Activated T-cell treated with anti-CD3 and anti-CD28 coated beads, Interleukin-2, amount 50 U/mL, for 72 hours (primary cell): ENCODE measurements at places on chromosomes 6 and 20. TPM values are rescaled to one million over a fixed set of nuclear protein-coding genes. Genes with fewer than 3 reads are reported as not detected.

DNA sequence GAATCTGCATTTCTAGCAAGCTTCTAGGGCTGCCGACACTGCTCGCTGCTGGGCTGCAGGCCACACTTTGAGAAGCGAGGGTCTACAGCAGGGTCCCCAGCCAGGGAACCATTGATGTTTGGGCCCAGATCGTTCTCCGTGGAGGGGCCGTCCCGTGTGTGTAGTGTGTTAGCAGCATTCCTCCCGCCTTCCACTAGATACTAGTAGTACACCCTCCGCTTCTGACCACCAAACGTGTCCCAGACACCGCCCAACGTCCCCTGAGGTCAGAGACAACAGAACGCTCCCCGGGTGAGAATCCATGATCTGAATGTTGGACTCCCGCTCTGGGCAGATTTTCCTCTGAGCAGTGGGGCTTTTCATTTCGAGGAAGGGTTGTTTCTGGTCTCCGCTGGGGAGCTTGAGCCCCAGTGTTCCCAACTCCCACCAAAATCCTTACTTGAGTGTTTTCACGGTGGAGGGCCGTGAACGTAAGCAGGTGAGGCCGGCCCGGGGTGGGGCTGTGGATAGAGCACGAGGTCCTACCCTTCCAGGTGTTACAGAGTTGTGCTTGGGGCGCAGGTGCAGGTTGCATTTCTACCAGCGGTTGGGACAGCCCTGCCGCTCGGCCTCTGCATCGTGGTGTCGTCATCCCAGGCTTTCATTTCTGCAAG, 124.6 kb downstream of the SYCP2 start:
- DNase-seq, result no peak

- DNase-seq, result no peak
Measured at GRCh38 chr6:82419859-82420258, 56.2 kb downstream of the TPBG start.

GRCh38 chr20:8798505-8798904, 270.4 kb upstream of the PLCB4 start:
- DNase-seq, result no peak

DNA sequence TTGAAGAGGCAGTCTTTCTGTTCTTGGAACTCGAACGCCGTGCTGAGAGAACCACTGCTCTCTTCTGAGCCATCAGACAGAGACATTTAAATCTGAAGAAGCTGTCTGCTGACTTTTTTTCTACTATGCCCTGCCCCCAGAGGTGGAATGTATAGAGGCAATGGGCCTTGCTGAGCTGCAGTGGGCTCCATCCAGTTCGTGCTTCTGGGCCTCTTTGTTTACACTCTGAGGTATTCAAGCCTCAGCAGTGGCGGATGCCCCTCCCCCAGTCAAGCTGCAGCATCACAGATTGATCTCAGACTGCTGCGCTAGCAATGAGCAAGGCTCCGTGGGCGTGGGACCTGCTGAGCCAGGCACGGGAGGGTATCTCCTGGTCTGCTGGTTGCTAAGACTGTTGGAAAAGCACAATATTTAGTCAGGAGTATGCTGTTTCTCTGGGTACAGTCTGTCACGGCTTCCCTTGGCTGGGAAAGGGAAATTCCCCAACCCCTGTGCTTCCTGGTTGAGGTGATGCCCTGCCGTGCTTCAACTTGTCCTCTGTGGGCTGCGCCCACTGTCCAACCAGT, 526.8 kb downstream of the CD109 start:
- DNase-seq, result no peak

- DNase-seq, result no peak
Measured at GRCh38 chr20:49580813-49581174, 12.9 kb upstream of the PTGIS start.

DNA sequence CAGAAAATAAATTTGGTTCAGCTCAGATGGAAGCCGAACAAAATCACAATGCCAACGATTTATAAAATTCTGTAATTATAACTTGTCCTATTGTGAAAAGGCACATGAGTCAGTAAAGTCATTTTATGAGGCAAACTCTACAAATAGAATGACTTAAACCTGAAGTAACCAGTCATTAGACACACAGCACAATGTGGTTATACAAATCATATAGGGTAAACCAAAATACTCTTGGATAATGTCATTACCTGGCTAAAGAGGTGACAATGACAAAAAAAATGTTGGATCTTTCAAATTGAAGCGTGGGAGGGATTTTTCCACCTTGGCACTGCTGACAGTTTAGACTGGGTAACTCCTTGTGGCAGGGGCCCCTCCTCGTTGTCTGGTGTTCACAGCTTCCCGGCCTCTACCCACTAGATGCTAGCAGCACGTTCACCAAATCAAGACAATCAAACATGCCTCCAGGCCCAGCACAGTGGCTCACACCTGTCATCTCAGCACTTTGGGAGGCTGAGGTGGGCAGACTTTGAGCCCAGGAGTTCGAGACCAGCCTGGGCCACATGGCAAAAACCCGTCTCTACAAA, 5.0 kb downstream of the ANKRD60 start:
- peak; percentile 52 for DNase-seq

DNA sequence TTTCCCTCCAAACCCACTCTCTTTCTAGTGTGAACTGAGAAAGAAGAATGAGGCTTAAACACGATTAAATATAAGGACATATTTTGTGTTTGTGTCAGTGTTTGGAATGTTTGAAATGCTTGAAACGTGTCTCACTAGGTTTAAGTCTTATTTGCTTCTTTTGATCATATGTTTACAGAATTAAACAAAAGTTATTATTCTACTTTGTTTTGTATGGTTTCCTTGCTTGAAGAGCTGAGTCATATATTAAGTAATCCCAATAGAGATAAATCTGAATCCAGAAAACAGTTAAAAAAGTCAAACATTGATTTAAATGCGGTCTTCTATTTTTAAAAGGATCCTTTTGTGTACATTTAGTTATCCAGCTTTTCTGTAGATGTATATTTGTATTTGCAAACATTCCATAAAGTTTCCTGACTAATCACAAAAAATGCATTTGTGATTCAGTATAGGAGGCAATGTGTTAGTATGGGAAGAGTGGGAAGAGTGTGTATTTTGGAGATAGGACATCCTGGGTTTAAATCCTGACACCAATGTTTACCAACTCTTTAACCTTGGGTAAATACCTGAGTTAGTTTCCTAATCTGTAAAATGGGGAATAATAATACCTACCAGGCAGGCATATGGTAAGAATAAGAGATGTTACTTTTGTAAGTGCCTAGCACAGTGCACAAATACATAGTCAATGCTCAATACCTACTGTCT, 72.9 kb downstream of the TSBP1 start:
- no peak for DNase-seq

GRCh38 chr6:44696099-44696498, 308.6 kb downstream of the CDC5L start:
- no peak for DNase-seq

DNA sequence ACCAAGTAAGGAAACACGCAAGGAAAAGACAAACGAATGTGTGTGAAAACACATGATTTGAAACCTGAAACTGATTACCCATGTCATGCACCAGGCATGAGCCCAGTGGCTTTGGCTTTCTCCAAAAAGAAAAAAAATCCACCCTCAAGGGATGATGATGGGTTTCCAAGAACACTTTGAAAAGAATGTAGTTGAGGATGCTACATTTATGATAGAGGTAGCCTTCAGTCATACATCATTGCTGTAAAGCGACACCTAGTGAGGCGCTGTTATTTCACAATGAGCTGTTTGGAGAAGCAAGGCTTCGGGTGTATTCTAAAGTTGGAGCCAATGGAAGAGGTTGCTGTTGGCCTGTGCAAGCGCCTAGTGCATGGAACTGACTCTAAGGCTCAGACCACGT, 124.9 kb downstream of the SCML4 start:
- DNase-seq, result no peak

GRCh38 chr6:140809694-140810101, 1323.0 kb upstream of the GJE1 start:
- DNase-seq, result peak; percentile 29

DNA sequence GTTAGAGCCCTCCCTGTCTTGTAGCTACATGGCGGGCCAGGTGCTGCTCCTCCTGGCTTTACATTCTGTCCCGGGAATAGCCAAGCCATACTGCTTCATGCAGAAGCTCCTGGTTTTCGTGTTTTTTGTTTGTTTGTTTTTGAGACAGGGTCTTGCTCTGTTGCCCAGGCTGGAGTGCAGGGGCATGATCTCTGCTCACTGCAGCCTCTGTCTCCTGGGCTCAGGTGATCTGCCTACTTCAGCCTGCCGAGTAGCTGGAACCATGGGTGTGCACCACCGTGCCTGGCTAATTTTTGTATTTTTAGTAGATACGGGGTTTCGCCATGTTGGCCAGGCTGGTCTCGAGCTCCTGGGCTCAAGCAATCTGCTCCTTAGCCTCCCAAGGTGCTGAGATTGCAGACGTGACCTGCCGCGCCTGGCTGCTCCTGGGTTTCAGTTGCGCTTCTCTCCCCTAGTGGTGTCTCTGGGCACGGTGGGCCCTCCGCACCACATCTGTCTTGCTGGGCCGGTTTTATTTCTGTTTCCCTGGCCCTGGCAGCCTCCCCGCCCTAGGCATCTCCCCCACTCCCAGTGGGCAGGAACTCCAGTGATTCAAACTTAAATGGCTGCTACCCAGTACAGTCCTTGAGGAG, 12.9 kb downstream of the CDYL start:
- DNase-seq, result no peak

DNA sequence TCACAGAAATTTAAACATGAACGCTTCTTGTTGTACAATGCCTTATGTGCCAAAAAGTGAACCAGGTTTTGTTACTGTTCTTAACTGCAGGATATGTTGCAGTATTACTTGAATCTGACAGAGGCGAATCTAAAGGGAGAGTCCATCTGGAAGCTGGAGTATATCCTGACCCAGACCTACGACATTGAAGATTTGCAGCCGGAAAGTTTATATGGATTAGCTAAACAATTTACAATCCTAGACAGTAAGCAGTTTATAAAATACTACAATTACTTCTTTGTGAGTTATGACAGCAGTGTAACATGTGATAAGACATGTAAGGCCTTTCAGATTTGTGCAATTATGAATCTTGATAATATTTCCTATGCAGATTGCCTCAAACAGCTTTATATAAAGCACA, 19.9 kb downstream of the SMPDL3A start:
- DNase-seq, result no peak

GRCh38 chr20:16709017-16709416, 20.8 kb upstream of the SNRPB2 start:
- peak; percentile 17 for DNase-seq

RBPJL gene
- total RNA-seq, result not detected

CGAS gene
- 20.7 TPM for total RNA-seq

KIAA0408 gene
- total RNA-seq, result 6.6 TPM

CGA gene
- not detected for total RNA-seq

CST7 gene
- 174 TPM for total RNA-seq

SULF2 gene
- 0.65 TPM for total RNA-seq
